ENCODE measurements at places on chromosomes 1 and 21.
A peak's percentile ranks its signal among the peaks of the same experiment; 100 is the strongest.

- DNase-seq: no peak
These were observed 86.5 kb upstream of the RGS1 start for GRCh38 chr1:192489047-192489446.

- no peak for DNase-seq
These were observed 417.0 kb downstream of the PTBP2 start for GRCh38 chr1:97138515-97139032.

- DNase-seq: no peak
These were observed 3.1 kb downstream of the BSDC1 start for GRCh38 chr1:32390904-32391870.

DNA sequence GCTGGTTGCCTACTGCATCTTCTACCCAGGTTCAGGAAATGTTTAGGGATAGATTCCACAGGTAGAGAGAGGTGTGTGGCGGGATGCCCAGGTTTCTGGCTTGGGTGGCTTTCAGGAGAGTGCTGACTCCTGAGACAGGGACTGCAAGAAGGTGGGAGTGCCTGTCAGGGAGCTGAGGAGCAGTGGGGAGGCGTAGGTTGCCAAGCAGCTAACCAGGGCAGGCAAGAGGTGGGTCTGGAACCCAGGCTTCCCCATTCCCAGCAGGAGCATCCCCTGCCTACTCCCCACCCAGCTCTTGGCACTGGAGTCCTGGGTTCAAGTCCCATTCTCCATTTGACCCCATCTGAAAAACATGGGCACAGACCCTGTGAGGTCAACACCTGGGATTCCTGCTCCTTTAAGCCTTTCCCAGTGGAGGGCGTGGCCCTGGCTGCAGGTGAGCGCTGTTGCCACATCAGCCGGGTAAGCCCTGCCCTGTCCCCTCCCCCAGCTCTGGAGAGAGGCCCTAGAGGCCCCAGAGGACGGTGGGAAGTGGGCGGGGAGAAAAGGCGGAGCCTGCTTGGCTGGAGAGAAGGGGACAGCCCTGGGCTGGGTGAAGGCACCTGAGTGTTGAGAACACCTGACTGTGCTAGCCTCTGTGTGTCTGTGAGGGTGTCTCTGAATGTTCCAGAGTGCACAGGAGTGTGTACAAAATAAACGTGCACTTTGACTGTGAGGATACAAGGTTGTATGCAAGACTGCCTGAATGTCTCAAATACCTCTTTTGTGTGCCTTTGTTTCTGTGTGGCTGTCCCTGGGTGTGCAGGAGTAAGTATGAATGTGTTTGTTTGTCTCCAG lies 14.0 kb upstream of the SYNC start:
- DNase-seq: peak; percentile 71

DNA sequence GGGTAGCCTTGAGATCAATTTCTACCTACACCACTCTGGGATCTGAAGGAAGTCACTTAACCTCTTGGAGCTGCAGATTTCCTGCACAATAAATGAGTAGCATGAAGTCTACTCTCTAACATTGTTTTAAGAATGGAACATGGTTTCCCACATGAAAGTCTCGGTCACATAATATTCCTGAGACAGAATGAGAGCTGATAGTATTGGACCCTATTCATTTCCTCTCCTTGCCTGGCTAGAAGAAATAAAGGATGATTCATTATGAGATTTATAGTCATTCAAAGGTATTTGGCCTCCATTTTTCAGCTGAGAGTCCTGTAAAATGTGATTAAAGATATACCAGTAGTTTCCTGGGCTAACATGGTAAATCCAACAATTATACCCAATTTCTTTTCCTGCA lies 56.7 kb downstream of the ARHGAP29 start:
- no peak for DNase-seq

DNA sequence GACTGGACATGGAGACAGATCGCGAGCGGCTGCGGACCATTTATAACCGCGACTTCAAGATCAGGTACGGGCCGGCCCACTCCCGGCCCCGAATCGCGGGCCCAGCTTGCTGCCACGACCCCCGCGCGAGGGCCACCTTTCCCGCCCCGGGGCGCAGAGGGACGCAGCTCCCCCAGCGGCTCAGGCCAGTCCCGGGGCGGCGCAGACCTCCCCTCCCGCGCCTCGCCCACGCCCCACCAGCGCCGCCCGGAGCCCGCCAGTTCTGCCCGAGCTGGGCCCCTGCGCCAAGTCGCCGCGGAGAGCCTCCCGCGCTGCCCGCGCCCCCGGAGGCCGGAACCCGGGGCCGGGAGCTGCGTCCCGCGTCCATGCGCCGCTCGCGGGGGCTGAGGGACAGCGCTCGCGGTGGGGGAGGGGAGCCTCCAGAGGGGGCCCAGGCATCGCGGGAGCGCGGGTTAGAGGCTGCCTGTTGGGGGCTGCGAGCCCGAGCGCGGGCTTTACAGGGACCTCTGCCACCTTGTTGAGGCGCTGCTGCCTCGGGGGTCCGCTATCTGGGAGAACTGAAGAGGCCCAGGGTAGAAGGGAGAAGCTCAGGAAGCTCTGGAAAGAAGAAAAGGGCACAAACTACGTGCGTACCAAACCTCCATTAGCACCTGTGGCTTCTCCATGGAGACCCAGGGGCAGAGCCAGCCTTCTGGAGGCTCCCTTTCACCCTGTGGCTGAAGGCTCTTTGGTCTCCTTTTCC lies 698 bp downstream of the MOV10 start:
- DNase-seq: peak; percentile 30

DNA sequence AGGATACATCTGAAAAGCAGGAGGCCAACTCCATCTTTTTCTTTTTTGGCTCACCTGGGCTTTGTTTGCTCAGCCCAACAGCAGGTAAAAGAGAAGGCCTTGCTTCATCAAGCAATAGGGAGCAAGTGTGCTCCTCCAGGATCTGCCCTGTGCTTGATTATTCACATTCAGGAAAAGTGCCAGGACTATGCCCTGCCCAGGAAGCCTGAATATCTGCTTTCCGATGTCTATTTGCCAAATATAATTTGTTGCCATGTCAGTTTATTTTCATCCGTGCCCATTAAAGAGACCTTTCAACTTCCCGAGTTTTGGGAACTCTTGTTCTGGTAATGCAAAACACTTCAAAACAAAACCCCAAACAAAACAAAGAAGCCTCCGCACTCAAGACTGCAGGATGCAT lies 185.3 kb downstream of the CDC7 start:
- no peak for DNase-seq

- DNase-seq: no peak
These were observed 1575.6 kb downstream of the NCAM2 start for GRCh38 chr21:22573834-22574233.

- no peak for DNase-seq
These were observed 51.4 kb downstream of the PTBP2 start for GRCh38 chr1:96772972-96773371.

GRCh38 chr21:39156024-39156423 lies 27.2 kb downstream of the PSMG1 start:
- DNase-seq: no peak

- DNase-seq: no peak
These were observed 29.0 kb downstream of the DUSP10 start for GRCh38 chr1:221712776-221713431.

GRCh38 chr1:214310010-214310409 lies 29.1 kb downstream of the SMYD2 start:
- no peak for DNase-seq

DNA sequence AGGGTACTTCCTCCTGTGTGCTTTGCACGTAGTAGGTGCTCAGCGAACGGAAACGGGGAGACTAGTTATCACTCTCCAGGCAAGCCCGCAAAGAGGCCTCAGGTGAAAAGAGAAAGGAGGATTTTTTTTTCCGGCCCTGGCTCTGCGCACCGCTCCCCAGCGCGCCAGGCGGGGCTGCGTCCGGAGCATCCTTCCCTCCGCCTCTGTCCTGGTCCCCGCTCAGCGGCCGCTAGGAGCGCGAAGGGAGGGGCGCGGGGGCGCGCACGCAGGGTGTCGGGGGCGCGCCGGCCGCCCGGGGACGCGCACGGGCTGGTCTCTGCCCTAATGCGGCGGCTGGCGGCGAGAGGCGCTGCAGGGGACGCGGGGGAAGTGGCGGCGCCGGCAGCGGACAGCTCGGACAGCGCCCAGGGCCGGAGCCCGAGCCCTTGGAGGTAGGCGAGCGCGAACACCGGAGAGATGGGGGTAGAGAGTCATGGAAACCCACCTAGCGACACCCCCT lies 42.3 kb upstream of the NFASC start:
- DNase-seq: peak; percentile 63

GRCh38 chr1:214014730-214015129 lies 27.0 kb downstream of the PROX1 start:
- DNase-seq: no peak

- no peak for DNase-seq
These were observed 521.1 kb upstream of the BEND5 start for GRCh38 chr1:49297783-49298182.

GRCh38 chr1:201062511-201063091 lies 39.1 kb upstream of the KIF21B start:
- no peak for DNase-seq

DNA sequence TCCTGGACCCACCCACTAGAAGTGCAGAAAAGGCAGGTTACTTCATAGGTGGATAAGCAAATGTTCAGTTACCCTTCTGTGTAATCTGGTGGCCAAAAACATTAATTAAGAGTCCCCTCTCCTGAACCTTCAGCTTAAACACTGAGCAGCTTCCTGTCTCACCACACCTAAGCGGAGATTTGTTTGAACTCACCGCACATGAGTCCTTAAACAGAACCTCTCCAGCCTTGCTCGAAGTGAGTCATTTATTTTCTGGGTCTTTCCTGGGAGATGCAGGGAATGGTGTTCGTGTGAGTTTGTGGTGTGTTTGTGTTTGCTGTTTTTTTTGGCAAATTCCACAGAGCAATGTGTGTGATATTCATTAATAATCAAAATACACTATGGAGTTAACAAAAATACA lies 7.6 kb upstream of the FNBP1L start:
- DNase-seq: no peak

DNA sequence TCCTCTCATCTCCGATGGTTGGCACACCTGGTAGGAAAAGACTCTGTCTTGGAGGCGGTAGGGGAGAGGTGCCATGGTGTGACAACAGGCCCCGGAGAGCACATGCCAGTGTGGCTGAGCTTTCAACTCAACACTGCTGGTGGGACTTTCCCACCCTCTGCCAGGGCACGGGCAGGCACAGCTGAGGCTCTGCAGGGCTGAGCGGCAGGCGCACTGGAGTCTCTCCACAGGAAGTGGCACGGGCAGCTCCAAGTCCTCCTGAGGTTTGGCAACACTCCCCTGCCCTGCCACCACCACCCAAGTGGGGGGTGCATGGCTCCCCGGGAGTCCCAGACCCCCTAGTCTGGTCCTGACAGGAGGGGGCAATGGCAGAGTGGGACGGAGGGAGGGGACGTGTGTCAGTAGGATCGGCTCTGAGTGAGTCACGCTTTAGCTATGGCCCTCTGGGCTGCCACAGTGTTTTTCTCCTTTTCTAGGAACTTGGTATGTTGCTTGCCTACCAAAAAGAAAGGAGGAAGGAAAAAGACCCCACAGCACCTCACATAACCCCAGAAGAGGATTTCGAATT lies 27.3 kb upstream of the EVA1B start:
- no peak for DNase-seq

DNA sequence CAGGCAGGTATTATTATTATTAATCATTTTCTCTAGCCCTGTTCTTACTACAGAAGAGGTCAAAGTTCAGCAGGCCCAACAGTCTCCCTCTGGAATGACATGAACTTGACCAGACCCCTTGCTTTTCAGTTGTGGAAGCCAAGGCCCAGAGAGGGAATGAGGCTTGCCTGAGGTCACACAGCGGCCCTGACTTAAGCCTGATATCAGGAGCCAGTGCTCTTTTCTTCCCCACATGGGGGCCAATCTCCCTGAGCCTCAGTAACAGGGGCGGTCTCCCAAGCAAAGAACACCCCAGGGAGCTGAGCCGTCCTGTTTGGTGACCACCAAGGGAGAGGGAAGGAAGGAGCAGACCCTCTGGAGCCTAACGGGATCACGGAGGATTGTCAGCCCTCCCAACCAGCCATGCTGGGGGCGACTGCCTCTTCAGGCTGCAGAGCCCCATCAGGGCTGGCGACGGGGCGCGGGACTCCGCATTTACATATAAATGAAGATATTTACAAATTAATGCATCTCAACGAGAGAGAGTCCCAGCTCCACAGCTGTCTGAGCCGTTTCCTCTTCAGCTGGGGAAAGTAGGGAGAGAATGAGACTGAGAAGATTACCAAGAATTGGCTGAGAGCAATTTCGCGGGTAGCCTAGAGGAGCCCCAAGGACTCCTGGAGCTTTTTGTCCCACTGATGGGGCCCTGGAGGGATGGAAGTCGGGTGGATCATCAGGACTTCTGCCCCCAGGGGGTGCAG lies 186.1 kb upstream of the KLHDC7A start:
- DNase-seq: no peak

GRCh38 chr1:65788762-65789161 lies 3.9 kb upstream of the PDE4B start:
- no peak for DNase-seq

GRCh38 chr1:235972311-235972689 lies 92.6 kb downstream of the NID1 start:
- no peak for DNase-seq

GRCh38 chr21:34553151-34553952 lies 41.3 kb upstream of the KCNE1 start:
- DNase-seq: no peak

GRCh38 chr1:27435566-27436203 lies 43.3 kb downstream of the GPR3 start:
- no peak for DNase-seq

GRCh38 chr1:171495444-171495843 lies 10.1 kb downstream of the PRRC2C start:
- no peak for DNase-seq

DNA sequence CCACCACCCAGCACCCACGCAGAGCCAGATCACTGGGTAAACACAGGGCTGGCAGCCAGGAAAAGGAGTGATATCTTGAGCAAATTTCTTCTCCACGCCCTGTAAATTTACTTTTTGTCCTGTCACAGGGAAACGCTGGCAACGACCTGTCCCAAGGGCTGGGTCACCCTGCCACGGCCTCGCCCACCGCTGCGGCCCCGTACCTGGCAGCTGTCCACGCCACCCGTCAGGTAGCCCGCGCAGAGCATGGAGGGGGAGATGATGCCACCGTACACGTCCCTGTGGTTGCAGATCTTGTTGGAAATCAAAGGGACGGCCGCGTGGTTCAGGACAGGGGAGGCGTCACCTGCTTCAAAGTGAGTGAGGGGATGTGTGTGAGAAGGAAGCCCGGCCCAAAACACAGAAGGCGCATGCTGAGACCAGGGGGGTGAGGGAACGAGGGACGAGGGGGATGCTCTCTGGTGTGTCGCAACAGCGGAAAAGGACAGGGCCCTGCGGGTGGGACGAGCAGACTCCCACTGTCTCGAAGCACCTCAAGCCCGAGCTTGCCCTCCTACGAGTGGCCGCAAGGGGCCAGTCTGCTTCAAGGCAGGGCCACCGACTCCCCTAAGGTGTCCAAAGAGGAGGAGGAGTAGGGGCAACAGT lies 10.1 kb upstream of the TFF1 start:
- no peak for DNase-seq

DNA sequence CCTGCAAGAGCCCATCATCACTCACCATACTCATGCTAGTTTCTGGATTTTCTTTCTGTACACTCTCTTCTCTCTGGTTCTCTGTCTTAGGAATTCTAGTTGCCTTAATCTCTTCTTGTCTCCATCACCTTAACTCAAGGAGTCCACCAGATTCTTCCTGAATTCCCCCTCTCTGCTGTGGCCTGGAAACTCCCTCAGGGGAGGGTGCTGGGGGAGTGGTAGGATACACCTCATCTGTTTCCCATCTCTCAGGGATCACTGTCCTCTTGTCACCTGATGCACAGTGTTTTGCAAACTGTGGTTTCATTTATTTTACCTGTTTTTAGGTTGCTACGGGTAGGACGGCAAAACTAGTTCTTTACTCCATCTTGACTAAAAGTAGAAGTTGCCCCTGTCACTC lies 6.6 kb upstream of the GNG12 start:
- DNase-seq: no peak
